ENCODE measurements at places on chromosomes 7 and 10.

- DNase-seq, result no peak
These were observed 68.1 kb downstream of the MTERF1 start for GRCh38 chr7:91812388-91812787.

DNA sequence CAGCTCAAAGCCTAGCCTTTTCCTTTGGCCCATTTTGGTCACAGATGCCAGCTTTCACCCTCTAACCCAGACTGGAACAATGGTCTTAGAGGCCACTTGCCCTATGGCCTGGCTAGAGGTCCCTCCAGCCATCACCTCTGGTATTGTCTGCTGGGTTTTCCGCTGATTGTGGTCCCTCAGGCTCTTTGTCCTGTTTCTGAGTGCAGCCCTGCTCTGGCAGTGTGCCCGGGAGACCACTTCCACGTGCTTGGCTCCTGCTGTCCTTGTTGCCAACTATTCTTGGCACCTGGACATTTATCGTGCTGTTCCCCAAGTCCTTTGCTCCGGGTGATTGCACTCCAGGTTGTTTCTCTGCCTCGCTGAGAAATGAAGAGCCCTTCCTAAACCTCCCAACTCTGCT is 53.3 kb upstream of the FAM180A start:
- no peak for DNase-seq

DNA sequence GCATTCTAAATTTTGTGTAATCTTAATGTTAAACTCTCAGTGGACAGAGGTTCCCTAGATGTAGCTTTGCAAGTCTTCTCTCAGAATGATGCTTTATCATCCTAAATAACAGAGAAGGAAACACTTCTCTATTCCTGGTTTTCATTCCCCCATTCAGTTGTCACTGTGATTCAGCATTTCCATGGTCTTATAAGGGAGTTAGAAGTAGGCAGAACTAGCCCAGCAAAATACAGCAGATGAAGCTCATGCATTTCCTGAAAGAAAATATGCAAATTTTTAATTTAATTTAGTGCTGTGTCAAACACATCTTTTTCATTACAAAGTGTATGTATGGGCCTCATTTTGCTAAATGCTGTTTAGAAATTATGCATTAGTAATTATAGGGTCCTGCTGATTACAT is 70.1 kb downstream of the ITPRID1 start:
- no peak for DNase-seq

DNA sequence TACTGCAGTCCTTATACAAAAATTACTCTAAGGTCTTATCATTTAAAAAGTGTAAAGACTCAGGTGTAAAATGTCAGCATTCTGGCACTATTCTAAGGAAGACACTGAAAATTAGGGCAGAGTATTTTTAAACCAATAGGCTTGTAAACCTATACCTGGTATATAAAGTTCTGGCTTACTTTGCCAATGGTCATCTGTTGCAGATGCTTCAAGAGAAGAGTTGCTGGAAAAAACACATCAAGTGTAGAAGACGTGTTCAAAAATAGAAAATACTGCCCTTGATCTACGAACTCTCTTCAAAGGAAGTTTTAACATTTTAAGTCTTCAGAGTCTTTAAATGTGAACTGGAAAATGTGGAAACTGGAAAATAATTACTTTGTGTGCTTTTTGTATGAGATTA is 23.9 kb downstream of the NT5C3A start:
- DNase-seq, result no peak

GRCh38 chr10:124647421-124648130 is 96.6 kb downstream of the FAM53B start:
- peak; percentile 78 for DNase-seq

DNA sequence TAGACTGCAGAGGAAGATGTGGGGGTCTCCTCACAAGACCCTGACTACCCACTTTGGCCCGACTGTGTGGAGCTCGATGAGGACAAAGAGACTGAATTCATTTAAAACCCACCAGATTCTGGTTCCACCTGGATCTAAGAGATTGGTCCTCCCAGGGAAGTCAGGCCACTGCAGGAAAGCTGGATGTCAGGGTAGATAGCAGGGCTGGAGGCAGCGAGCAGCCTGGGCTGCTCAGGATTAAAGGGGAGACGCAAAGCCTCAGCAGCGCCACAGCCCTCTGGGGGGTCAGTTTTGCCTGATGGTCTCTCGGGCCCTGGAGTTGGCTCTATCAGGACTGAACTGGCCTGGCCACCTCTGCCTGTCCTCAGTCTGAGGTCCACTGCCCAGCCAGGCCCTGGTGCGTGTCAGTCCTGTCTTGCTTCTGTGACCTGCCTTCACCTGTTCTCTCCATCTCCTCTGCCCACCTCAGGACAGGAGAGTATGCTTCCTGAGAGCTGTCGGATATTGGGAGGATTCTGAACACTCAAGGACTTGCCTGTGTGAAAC is 12.2 kb upstream of the KLRG2 start:
- DNase-seq, result no peak

DNA sequence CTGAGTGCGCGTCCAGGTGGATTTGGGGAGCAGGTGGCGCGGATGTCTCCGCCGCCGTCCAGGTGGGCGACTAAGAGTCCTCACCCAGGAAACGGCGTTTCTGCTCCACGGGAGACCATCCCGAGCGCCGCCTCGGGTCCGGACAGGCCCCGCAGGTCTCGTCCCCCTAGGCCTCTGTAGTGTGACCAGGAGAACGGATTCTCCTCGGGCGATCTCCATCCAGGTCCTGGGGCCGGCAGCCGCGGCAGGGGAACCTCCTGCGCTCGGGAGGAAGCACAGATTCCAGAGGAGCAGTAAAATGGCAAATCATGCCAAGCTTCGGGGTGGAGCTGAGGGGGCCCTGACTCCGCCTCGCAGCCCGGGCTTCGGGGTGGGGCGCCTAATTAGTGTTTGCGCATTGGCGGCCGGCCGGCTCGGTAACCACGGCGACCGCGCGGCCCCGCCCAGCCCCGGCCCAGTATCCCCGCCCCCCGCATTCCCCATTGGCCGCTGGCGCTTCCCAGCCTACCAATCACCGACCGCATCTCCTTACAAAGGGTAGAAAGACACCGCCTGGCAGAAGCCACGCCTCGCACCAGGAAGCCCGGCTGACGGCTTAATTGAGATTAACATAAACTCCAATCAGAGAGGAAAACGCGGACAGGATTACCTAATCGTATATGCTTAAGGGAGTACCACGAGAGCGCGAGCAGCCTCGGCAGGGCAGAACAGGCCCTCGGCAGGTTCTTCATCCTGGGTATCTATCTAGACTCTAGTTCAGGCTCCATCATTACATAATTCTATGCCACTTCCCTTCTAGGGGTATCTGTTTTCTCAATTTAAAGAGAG is 168.6 kb downstream of the ARHGAP12 start:
- DNase-seq, result peak; percentile 94

DNA sequence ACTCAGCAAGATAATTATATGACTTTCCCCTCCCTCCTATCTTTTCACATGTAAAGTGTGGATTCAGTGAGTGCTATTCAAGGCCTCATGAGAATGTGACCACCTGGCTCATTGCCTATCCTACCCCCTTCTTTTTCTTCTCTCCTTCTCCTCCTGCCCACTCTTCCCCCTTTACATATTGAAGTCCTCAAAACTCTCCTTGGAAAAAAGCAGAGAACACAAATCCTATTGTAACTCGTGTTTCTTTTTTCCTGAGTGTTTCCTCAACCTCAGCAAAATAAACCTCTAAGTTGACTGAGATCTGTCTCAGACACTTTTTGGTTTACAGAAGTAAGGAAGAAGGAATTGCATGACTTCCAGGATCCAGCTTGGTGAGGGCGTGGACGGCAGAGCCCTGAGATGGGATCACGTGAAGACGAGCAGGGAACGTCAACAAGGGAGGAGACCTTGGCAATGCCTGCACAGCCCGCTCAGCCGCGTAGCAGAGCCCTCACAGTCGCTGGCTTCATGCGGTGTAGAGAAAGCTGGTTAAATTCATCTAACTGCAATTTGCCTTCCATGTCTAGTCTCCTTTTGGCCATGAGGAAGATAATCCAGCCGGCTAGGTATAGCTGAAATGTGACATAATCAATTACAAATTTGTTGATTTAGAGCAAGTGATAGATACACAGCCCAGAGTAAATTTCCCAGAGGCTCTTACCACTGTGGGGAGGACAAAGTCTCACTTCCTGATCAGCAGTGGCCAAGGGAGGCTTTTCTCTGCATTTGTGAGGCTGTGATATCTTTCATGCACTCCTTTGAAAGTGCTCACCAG is 75.7 kb downstream of the LYZL2 start:
- no peak for DNase-seq

DNA sequence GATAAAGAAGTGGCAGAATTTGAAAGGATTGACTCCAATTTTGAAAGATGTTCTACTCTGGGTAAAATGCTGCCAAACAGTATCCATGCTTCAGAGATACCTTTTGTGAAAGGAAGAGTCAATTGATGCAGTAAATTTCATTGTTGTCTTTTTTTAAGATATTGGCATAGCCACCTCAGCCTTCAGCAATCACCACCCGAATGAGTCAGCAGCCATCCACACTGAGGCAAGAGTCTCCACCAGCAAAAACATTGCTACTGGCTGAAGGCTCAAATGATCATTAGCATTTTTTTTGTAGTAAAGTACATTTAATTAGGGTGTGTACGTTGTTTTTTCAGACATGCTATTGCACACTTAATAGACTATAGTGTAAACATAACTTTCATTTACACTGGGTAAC is 31.7 kb upstream of the CYP26C1 start:
- DNase-seq, result no peak

- no peak for DNase-seq
These were observed 134.2 kb downstream of the OR13A1 start for GRCh38 chr10:45180946-45181875.

- DNase-seq, result no peak
These were observed 26.5 kb upstream of the PBLD start for GRCh38 chr10:68359189-68359588.

DNA sequence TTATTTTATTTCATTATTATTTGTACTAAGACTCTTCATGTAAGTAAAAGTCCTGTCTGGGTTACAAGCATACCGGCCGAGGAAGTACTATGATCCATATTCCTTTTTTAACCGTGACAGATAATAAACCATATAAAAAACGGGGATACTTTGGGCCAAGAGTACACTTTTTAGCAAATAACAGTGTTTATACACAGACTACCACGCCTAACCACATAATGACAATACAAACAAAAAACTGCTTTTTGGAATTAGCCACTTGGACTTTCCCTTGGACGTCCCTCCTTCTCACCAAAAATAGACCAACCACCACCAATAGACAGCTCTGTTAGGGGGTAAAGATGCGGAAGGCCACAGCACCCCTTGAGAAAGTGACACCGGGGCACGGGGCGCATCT is 800 bp downstream of the MINDY3 start:
- DNase-seq, result peak; percentile 22

DNA sequence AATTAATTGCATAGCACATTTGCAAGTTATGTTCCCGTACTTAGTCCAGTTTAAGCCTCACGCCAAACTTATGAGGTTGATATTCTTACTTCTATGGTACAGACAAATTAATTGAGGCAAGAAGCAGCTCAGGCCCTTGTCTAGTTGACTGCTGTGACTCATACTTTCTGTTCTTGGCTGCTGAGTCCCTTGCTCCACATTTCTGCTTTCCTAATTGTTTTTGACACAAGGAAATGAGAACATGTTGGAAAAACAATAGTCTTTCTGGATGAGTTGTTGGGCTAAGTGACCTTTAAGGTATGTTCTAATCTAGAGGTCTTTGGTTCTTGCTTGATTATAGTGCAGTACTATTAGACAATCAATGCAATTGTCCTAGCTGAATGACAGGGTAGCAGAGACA is 331.8 kb downstream of the NRG3 start:
- no peak for DNase-seq

GRCh38 chr10:90306187-90306586 is 551.7 kb downstream of the HTR7 start:
- DNase-seq, result no peak

GRCh38 chr10:127458829-127459228 is 90.3 kb upstream of the NPS start:
- DNase-seq, result no peak

DNA sequence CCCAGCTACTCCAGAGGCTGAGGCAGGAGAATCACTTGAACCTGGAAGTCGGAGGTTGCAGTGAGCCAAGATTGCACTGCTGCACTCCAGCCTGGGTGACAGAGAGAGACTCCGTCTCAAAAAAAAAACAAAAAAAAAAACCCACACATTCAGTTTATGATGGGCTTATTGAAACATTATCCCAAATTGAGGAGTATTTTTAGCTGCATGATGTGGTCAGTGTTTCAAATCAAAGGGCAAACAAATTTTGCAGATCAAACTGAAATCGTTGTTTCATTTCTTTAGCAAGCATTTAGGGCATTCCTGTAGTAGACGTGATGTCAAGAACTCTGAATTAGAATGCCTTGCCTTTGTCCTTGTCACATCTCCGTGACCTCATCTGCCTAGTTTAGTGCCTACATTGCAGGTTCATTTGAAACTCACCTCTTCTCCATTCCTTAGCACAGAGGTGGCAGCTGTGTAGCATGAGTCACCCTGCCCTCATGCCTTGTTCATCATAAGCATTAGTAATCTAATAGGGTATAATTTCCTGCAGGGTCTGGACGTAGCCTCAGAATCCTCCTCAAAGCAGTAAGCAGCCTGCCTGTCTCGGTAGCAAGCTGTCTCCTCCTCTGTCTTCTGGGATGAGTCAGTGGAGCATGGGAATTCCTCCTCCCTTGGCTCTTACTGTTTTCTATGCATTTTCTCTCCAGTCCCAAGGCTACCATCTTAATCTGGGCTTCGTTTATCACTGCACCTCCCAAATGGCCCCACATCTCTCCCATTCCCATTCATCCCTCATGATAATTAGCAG is 73.8 kb downstream of the CUL1 start:
- DNase-seq, result no peak

- DNase-seq, result no peak
These were observed 316.4 kb downstream of the DNAJB6 start for GRCh38 chr7:157652954-157653826.

- no peak for DNase-seq
These were observed 213.6 kb downstream of the DGKI start for GRCh38 chr7:137633133-137633532.

- DNase-seq, result no peak
These were observed 33.6 kb upstream of the DRGX start for GRCh38 chr10:49429458-49429857.

DNA sequence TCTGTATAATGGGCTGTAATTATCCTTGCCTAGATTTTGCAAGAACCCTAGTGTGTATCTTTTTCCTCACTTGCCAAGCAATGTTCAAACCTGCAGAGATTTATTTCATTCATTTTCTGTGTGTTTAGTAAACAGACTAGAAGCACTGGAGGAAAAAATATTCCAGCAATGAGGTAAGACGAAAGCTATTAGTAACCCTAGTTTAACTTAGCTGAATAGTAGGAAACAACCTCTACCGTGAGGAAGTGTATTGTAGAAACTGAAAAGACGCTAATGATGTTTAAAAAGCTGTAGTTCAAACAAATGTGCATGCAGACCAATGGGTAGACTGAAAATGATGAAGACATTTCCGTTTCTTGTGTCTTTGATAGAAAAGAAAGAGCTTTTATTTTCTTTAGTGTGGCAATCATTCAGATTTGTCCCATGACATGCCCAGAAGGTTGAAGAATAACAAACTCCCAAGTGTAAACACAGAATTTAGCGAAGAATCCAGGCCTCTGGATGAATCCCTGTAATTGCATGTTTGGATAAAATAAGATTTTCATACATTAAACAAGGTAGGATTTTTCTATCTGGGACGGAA is 20.7 kb downstream of the CAV1 start:
- no peak for DNase-seq

GRCh38 chr10:43403911-43404703 is 4.9 kb downstream of the HNRNPF start:
- DNase-seq, result no peak
